ENCODE measurements at places on chromosomes 12 and 14. TPM values are rescaled to one million over a fixed set of nuclear protein-coding genes. Genes with fewer than 3 reads are reported as not detected.

Gene CAPRIN2
- 33.4 TPM for total RNA-seq

Gene BIN2
- 1.1 TPM for total RNA-seq

Gene PTCSC3
- total RNA-seq, result not detected

Gene SCN8A
- total RNA-seq, result 12.7 TPM

DNA sequence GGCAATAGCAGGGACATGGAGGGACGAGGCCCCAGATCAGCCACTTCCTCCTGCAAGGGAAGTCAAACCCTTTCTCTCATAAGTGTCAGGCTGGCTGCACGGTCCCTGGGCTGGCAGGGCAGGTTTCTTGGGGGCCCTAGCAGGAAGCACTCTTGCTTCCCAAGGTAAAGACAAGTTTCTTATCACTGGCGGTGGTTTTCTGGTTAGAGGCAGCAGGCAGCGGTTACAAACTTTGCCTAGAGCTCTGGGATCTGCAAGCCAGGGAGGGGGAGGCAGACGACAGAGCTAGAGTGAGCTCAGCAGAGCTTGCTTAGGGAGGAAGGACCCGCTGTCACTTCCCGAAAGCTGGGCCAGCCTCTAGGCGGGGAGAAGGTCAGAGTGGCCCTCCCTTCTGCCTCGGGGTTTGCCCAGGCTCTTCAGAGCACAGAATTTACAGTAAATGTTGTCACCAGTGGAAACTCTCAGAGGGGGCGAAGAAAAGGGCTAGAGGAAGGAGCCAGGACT is 20.4 kb downstream of the BATF start:
- ATAC-seq, result no peak

DNA sequence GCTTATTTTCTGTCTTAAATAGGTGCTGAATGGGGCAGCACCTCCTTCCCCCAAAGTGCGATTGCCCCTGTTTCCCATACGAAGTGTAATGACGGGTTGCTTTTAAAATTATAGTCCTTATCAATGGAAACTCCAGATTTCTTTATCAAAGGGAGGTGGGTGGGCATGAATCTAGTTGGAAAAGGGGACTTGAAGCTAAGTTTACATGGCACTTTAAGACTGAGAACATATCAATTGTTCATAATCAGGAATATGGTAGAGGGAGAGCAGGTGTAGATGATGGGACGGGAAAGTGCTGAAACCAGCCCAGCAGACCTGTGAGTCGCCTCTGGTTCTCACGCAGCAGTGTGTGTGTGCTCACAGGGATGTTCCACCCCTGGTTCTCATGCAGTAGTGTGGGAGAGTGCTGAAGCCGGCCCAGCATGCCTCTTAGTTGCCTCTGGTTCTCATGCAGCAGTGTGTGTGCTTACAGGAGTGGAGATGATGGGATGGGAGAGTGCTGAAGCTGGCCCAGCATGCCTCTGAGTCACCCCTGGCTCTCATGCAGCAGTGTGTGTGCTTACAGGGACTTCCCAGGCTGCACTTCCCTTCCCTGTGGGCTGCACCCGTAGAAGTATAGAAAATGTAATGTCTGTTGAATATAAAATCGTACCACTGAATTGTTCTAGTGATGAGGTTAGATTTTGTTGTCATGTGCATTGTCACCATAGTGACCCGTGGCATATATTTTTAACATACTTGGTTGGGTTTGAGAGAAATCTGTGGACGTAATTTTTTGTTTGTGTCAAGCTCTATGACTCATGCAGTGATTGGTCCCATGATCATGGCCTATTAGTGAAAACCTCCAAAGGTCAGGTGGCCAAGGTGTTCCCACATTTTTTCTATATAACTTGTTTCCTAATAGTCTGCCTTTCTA is 51.6 kb downstream of the GPATCH2L start:
- peak; percentile 99 for ATAC-seq

Data from motor neuron (in vitro differentiated cells).